ENCODE measurements at places on chromosomes 6 and 20.

GRCh38 chr6:124008000-124008987 lies 204.6 kb downstream of the NKAIN2 start:
- DNase-seq: no peak

GRCh38 chr6:36216559-36216958 lies 20.0 kb downstream of the BRPF3 start:
- DNase-seq: no peak

- no peak for DNase-seq
These were observed 88.4 kb downstream of the OLIG3 start for GRCh38 chr6:137405806-137406205.

GRCh38 chr6:75437421-75437891 lies 56.1 kb downstream of the FILIP1 start:
- no peak for DNase-seq

DNA sequence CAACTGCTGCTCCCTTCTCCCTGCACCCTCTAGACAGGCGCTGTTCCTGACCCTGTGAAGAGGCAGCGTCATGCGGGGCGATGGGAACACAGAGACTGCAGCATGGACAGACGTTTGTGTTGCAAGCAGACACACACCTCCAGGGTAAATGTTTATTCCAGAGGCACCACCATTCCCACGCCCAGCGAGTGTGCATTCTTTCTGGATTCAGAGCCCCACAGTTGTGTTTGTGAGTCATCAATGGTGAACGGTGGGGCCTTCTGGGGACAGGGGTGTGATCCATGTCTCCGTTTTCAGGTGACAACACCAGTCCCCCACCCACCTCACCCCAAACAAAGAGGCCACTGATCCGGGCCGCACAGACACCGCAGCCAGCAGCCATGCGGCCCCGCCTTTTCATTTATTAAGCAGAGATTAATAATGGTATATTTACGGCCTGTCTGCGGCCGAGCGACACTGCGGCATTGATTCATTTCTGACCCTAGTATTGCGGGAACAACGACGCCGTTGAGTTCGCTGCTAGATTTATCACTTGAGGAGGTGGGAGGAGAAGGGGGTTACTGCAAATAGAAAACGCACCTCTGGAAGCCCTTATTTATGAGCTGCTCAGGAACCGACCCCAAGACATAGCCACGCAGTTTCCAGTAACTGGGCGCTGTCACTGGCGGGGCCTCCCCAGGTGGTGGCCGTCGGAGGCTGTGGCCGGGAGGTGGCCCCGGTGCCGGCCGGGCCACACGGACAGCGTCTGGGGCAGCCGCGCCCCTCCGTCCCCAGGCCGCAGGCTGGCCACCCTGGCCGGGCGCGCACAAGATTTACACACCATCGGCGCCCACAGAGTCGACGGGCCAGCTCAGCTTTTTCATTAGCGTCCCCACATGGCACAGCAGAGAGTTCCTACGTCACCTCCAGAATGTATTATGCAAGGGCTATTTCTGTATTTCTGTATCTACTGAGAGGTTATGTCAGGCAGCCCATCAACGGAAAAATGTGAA lies 367.6 kb downstream of the THBS2 start:
- no peak for DNase-seq

GRCh38 chr6:3618642-3619041 lies 132.9 kb downstream of the PXDC1 start:
- no peak for DNase-seq

GRCh38 chr6:48919555-48919954 lies 543.5 kb downstream of the MMUT start:
- DNase-seq: no peak

GRCh38 chr6:116385921-116386320 lies 15.2 kb downstream of the DSE start:
- DNase-seq: no peak

- DNase-seq: no peak
These were observed 193.4 kb upstream of the PREP start for GRCh38 chr6:105596284-105596755.

- no peak for DNase-seq
These were observed 601.9 kb downstream of the HTR1B start for GRCh38 chr6:76861403-76861802.

GRCh38 chr6:73878403-73878802 lies 182.4 kb downstream of the CD109 start:
- no peak for DNase-seq

DNA sequence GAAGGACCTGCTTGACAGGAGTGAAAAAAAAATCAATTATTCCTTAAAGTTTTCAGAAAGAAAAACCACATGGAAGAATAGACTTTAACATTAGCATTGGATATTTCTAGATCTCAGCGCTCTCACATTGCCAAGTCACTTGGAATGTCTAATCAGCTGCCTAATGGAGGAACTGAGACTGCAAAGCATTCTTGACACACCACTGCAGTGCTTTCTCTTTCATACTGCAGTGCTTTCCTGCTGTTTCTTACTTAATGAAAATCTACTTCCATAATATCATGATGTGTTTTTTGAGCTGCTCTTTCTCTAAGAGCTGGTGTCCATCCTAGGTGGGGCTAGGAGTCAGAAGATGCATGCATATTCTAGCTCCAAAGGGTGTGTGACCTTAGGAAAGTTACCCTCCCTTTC lies 20.4 kb upstream of the MCM3 start:
- peak; percentile 29 for DNase-seq

GRCh38 chr20:22472447-22473100 lies 111.8 kb downstream of the FOXA2 start:
- DNase-seq: no peak

DNA sequence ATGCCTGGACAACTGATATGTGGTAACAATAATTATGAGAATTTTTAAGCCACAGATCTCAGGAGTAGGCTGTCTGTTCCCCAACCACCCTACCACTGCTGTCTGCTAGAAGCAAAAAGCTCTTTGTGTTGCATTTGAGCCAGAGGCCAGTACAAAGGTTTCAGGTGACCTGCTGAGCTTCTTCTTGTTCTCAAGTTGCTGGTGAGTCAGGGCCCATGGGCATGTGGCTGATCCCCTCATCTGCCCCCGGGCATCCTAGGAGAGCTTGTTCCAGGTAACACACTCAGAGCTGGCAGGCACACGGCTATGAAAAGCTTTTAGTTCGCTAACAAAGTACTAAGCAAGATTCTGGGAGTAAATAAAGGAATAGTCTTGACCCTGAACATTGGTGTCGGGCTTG lies 285.3 kb downstream of the CDC5L start:
- no peak for DNase-seq

GRCh38 chr6:15403094-15403755 lies 157.4 kb downstream of the JARID2 start:
- peak; percentile 32 for DNase-seq

GRCh38 chr20:59120919-59121318 lies 42.7 kb upstream of the ZNF831 start:
- no peak for DNase-seq

DNA sequence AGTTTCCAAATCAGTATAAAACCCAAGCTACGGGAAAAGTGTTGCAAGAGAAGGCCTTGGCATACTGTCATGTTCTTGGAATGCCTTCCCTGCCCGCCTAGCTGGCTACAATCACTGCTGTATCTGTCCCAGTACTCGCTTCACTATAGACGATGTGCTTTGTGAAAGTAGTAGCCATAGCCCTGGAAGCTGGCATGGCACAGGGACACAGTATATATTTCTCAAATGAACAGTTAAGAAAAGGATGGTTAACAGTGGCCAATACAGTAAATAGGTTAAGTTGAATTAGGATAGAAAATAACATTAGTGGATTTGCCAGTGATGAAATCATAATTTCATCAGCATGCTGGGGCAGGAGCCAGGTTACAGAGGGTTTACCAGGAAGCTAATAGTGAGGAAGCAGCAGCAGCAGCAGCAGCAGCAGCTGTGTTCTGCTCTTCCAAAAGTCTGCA lies 499.3 kb downstream of the CDKAL1 start:
- no peak for DNase-seq

- no peak for DNase-seq
These were observed 135.6 kb upstream of the UST start for GRCh38 chr6:148611213-148611612.

- DNase-seq: no peak
These were observed 15.9 kb downstream of the MAP1LC3A start for GRCh38 chr20:34574426-34574825.

- DNase-seq: no peak
These were observed 60.3 kb downstream of the TSHZ2 start for GRCh38 chr20:53032478-53032932.

DNA sequence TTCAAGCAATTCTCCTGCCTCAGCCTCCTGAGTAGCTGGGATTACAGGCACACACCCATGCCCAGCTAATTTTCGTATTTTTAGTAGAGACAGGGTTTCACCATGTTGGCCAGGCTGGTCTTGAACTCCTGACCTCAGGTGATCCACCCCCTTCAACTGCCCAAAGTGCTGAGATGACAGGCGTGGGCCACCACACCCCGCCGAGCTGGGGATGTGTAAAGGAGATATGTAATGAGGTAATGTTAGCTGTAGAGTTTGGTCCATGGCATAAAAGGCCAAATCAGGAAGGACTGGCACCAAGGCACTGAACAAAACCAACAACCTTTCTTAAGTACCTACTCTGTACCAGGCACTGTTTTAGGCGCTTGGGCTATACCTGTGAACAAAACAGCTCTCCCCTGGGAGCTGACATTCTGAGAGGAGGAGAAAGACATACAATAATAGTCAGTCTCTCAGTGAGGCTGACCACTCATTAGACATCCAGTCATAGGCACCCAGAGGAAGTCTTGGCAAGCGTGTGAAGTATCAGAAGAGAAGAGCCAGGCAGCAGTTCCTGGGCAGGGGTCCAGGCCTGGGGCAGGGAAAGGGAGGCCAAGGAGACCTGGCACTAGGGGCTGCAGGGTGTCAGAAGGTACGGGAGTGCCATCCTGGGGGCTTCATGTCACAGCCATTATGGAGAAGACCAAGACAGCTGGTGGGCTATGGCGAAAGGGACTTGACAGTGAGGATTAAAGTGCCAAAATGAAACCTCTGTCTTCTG lies 164.8 kb upstream of the DTNBP1 start:
- DNase-seq: no peak

GRCh38 chr6:139442188-139442671 lies 67.8 kb upstream of the CITED2 start:
- no peak for DNase-seq

DNA sequence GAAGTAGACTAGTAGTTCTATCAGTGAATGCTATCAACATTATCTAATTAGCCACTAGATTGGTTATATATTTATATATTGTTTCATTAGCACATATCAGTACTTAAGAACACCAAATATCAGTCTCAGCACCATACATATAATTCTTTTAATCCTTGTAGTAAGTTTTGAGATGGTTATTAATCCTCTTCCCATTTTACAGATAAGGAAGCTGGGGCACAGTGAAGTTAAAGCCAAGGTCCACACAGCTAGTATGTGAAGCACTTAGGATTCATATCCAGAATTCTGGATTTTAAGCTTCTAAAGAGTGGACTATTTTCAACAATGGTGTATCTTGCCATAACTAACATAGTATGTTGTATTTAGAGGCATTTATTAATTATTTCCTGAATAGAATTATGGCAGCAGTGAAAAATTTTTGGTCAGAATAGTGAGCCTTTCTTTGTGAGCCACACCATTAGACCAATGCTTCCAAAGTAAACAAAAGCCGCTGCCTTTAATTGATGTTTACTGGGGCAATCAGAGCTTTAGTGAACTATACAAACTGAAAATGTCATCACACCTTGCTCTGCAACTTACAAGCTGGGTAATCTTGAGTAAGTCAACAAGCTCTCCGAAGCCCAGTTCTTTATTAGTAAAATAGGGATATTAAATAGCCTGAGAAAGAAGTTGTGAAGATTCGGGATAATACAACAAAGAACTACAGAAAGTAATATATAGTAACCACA lies 41.9 kb upstream of the HBS1L start:
- no peak for DNase-seq

DNA sequence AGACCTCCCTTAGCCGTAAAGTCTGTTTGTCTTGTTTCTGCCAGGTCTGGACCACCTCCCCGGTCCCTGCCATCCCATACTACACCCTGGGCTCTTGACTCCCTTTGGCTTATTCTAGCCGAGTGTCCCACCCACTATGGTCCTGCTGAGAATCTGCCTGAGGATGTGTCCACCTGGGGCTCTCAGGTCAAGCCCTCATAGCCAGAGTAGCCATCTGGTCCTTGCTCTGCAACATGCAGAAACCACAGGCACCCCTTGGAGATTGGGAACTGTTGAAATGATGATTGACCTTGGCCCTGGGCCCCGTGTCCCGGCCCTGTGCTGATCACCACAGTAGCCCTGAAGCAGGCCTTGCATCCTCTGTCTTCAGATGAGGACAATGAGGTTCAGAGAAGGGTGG lies 44.0 kb downstream of the VSTM2L start:
- DNase-seq: no peak

GRCh38 chr6:45619211-45619760 lies 241.6 kb upstream of the SUPT3H start:
- no peak for DNase-seq

- DNase-seq: no peak
These were observed 52.7 kb upstream of the MYB start for GRCh38 chr6:135128268-135128914.

All from midbrain (tissue), 1 donor.